Right lung (tissue), 10 donors: ENCODE measurements at places on chromosomes 3 and 15. TPM values are rescaled to one million over a fixed set of nuclear protein-coding genes. Genes with fewer than 3 reads are reported as not detected.
A peak's percentile ranks its signal among the peaks of the same experiment; 100 is the strongest.

Gene AVEN
- 16.5 TPM for polyA plus RNA-seq

- DNase-seq, result no peak
Observed at GRCh38 chr3:133965906-133966305, 63.8 kb downstream of the SLCO2A1 start.

- peak; percentile 23 for DNase-seq
Observed at GRCh38 chr15:41695750-41696436, 35.7 kb downstream of the MGA start.

GRCh38 chr3:32865383-32865782, 47.6 kb downstream of the TRIM71 start:
- peak; percentile 73 for DNase-seq

DNA sequence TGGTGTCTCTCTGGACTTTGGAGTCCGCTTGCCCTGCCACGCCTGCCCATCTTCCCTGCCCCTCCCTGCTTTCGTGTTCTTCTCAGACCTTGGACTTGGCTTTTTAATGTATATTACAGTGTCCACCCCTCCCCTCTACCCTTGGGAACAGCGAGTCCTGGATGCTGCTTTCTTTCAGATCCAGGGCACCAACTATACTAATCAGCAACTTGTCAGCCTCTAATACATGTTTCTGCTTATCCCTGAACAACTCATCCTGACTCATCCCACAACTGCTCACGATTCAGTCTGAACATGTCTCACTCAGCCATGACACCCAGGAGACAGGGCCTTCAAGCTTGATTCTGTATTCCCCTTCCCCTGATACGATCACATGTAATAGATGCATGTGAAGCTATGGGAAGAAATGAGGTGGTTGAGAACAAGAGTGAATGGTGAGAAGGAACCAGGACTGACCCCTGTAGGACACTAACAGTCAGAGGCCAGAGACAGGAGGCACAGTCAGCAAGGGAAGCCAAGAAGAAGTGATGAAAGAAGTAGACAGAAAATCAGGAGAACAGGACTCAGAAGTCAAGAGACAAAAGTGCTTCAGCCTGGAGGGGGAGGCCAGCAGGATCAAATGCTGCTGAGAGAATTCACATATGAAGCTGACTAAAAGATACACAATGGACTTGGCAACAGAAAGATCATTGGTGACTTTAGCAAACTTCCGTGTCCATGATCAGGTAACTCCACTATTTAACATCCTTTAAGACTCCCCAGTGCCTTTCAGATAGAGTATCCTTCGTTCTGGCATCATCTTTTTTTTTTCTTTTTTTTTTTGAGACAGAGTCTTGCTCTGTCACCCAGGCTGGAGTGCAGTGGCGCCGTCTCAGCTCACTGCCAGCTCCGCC, 35.4 kb downstream of the BCL2L10 start:
- DNase-seq, result no peak

Gene CKMT1B
- polyA plus RNA-seq, result 0.26 TPM

Gene MIX23
- polyA plus RNA-seq, result 49.2 TPM

GRCh38 chr3:88311826-88312225, 162.1 kb downstream of the C3orf38 start:
- DNase-seq, result peak; percentile 8

DNA sequence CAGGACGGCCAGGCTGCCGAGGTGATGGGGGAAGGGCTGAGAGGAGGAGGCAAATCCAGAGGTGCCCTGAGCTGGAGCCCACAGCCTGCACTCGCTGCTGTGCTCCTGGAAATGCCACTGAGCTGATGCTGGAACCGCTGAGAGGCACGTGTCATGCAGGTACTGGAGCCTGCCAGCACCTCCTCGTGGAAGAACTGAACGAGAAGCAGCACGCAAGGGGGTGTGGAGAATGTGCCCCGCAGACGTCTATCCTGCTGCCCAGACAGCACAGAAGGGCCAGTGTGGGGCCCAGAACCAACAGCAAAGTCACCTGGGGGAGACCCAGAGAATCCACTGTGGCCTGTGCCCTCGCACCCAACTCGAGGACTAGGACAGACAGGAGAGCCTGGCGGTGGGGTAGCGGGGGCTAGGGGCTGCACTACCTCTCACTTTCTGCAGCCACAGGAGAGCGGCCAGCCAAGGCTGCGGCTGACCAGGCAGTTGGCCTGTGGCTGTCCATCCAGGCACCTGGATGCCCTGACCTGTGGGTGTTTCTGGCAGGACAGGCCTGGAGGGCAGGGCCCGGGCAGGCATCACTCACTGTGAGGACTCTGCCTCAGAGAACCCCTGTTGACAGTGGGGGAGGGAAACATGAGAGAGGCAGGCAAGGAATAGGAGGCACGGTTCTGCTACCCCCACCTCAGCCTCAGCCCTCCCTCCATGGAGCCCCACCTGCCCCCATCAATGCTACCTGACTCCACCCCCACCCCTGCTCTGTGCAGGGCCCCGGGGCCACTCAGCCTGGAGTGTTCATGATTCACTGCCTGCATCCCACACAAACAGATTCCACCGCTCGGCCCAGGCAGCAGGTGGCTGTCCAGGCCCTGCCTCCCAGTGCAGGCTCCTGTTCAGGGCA, 213.1 kb downstream of the TBC1D2B start:
- DNase-seq, result no peak

Gene SCN5A
- 1.0 TPM for polyA plus RNA-seq

DNA sequence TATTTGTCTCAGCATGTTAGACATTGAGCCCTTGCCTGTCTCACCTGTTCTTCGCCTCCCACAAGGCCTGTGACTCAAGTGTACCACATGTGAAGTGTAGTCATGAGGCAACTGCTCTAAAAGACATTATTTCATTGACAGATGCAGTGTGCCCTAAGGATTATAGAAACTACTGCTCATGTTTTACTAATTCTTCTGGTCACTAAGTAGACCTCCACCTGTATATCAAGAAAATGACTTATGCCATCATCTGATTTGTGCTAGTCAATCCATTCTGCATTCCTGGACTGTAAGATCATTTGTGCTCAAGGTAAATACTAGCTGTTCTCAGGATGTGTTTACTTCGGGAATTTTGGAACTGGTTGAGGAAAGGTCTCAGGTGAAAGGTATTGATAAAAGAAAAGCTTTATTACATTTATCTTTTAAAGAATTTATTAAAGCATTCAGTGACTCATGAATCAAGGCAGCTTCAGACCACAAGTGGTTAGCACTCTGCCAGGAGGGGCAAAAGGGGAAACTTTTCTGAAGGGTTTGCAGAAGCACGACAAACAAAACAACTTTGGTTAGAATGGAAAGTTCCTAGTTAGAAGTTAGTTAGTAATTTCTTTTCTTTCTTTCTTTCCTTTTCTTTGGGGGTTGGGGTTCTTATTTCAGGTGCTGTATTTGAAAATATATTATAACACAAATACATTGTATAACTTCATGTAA, 465.3 kb upstream of the CBLB start:
- no peak for DNase-seq

GRCh38 chr3:102791641-102792589, 357.1 kb downstream of the ZPLD1 start:
- no peak for DNase-seq

GRCh38 chr3:45807133-45807532, 10.8 kb upstream of the SLC6A20 start:
- DNase-seq, result no peak

DNA sequence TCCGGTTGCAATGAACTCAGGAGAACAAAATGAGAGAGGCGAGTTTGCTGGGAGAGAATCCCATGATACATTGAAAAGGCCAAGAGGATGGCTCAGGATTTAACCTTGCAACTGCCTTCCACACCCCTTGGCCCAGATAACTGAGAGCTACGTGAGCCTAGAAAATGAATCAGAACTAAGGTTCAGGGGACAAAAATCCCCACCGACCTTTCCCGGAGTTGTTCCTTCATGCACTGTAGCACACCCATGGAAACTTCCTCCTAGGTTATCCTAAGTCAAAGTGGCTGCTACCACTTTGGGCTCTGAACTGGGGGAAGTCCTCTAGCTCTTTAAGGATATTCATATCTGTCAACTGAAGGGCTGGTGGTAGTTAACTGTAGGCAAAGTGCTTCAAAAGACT, 58.3 kb upstream of the SLC4A7 start:
- DNase-seq, result no peak

DNA sequence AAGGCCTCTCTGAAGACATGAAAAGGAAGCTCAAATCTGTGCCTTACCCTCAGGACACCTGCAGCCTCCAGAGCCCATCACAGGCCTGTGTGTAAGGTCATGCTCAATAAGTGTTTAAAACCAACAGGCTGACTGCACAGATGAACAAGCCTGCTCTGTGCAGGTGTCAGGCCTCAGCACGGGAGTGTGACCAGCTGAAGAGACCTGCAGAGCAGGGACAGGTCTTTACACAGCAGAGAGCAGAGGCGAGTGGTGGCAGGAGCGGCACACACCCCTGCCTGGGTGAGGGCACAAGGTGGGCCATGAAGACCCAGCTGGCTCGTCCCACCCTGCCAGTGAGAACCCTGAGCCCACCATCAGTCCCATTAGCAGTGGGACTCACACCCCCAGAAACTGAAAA, 56.9 kb downstream of the ROPN1B start:
- no peak for DNase-seq

DNA sequence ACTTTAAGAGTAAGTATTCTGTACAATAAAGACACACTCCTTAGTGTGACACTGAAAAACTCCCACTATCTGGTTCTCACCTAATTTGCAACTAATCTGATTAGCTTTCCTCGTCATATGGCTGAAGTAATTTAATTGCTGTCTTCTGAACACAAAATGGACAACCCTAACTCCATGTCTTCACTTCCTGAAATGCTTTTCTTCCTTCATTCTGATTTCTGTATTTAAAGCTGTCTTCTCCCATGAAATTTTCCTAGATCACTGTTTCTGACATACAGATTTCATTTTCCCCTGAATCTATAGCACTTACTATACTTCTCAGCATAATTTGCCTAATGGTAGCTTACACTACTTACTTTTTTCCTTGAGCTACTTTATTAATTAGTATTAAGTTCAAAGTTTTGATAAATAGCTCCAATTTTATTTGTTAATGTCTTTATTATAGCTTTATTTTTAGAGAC, 6.3 kb downstream of the CCPG1 start:
- DNase-seq, result no peak

DNA sequence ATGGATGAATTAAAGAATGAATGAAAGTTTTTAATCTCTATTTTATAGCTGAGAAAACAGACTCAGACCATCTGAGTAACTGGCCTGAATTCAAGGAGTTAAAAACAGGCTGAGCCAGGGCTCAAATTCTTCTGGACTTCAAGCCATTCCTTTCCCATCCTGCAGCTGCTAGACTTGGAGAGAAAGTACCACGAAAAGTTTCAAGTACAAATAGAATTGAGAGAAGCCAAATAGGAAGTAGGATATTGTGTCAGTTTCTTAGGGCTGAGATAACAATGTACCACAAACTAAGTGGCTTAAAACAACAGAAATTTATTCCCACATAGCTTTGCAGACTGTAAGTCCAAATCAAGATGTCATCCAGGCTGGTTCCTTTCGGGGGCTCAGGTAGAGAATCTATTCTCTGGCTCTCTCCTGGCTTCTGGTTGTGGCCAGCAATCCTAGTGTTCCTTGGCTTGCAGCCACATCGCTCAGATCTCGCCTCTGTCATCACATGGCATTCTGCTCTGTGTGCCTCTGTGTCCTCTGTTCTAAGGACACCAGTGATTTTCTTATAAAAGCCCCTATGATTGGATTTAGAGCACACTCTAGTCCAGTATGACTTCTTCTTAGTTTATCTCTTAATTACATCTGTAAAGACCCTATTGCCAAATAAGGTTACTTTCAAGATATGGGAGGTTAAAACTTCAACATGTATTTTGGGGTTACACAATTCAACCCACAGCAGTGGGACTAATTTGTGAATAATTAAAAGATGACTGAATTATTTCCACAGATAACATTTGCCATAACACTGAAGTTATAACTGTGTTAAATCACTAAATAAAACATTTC, 25.7 kb upstream of the GOLIM4 start:
- DNase-seq, result peak; percentile 58

Gene DPP8
- polyA plus RNA-seq, result 20.9 TPM

Gene ST3GAL6
- polyA plus RNA-seq, result 18.9 TPM

DNA sequence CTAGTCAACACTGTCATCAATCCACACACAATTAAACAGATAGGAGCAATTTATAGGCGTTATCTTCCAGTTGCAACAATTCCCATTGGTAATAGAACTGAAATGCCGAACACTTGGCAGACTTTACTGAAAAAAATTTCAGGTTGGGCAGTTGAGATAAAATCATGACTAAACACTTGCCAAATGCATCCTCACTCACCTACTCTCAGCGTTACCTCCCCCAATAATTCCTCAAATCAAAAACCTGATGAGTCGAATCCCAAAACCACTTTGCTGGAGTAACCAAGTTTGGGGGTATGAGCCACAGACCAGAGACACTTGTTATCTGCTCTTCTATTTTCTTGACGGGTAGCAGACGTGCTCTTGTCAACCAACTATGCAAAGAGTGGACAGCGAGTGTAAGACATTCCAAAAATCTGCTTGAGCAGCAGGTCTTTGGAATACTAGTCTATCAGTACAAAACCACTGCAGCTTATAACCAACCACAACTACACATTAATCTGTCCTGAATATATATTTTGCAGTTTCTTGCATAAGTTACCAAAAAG, 30.3 kb downstream of the PPP1R2 start:
- no peak for DNase-seq

Gene STAC
- polyA plus RNA-seq, result 1.0 TPM

- DNase-seq, result no peak
Observed at GRCh38 chr3:169524131-169524530, 139.4 kb downstream of the MECOM start.

Gene LYZL4
- not detected for polyA plus RNA-seq

Gene CAMK2N2
- polyA plus RNA-seq, result 0.13 TPM

Gene EPHA6
- 0.41 TPM for polyA plus RNA-seq

DNA sequence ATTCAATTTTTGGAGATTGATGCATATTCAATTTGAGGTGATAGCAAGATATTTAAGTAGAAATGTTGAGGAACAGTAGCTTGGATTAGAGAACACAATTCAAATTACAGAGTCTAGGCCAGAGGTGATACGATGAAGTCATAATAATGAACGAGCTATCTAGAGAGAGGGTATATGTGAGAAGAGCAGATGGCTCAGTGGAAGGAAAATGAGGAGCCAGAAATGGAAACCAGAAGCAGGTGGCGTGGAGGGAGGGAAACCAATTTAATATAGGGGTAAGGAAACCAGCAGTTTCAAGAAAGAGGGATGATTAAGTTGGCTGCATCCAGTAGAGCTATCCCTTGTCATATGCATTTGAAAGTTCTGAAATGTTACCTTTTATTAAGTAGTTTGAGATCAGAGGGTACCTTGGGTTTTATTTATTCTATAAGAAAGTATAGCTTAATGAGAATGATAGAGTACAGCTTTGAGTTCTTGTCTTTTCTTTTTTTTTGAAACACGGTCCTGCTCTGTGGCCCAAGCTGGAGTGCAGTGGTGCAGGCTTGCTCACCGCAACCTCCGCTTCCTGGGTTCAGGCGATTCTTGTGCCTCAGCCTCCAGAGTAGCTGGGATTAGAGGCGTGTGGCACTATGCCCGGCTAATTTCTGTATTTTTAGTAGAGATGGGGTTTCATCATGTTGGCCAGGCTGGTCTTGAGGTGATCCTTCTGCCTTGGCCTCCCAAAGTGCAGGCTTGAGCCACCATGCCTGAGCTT, 22.1 kb downstream of the NCK1 start:
- DNase-seq, result no peak

- DNase-seq, result peak; percentile 69
Observed at GRCh38 chr15:37995461-37996347, 61.3 kb downstream of the TMCO5A start.
